GM20000 (cell line): ENCODE measurements at places on chromosomes 13 and 19.

DNA sequence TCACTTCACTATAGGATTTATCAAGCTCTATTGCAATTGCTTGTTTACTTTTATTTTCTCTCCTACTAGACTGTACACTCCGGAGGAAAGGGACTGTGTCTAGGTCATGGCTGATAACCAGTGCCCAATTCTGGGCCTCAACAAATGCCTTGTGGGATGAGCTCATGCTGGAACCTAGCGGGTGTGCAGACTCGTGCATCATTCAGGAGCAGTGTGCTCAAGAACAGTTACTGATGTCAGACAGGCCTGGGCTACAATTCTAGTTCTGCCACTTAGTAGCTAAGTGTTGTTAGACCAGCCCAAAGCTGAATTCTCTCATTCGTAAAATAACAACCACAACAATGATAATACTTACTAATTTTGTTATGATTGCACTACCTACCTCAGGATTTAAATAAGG is 95.4 kb downstream of the CYSLTR2 start:
- DNase-seq: no peak

- DNase-seq: peak; percentile 44
These were observed 4.1 kb downstream of the HMG20B start for GRCh38 chr19:3576696-3577443.

- DNase-seq: no peak
These were observed 28.9 kb downstream of the FRY start for GRCh38 chr13:32060401-32060878.

DNA sequence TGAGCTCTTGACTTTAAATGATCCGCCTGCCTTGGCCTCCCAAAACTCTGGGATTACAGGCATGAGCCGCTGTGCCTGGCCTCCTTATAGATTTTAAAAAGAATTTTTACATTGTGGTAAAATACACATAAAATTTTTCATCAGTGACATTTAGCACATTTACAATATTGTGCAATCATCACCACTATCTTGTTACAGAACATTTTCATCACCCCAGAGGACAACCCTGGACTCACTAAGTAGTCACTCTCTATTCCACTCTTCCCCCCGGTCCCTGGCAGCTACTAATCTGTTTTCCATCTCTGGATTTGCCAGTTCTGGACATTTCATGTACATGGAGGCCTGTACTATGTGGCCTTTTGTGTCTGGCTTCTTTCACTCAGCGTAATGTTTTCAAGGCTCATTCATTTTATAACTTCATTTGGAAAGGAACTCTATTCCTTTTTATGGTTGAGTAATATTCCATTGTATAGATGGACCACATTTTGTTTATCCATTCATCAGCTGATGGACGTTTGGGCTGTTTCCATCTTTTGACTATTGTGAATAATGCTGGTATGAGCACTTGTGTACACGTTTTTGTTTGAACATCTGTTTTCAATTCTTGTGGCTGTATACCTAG is 19.9 kb downstream of the MEGF8 start:
- no peak for DNase-seq

DNA sequence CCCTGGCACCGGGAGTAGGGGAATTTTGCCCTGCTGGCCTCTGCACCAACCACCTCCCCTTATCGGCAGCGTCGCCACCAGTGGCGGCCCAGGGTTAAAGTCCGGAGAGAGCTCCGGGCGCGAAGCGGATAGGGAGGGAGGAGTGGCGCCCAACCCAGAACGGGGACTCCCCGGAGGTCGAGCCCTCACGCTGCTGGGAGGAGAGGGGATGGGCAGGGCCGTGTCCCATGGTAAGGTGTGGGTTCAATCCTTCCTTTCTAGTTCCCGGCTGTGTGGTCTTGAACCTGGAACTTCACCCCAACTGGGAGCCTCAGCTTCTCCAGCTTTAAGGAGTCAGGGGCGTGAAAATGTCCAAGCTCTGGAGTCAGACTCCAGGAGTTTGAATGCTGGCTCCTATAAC is 23.3 kb upstream of the BCL3 start:
- DNase-seq: no peak

GRCh38 chr19:8085598-8086408 is 33.2 kb downstream of the CCL25 start:
- no peak for DNase-seq

DNA sequence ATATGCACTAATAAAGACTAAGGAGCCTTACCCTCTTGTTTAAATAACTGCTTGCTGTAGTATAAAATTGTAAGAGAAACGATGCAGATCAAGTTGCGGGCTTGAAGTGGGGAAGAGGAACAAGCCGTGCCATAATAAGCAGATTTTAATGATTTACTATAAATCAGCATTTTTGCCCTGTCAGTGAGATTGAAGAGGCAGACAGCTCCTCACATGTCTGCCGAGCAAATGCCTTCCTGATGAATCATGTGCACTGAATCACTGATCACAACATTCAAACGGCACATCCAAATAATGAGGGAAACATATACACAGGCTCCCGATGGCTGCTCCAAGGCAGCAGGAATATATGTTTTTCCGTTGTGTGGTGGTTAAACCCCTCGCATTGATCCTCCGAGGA is 282.9 kb downstream of the TSHZ3 start:
- no peak for DNase-seq
